Erythroblast (primary cell): ENCODE measurements at places on chromosomes 5 and 9.
A peak's percentile ranks its signal among the peaks of the same experiment; 100 is the strongest.

DNA sequence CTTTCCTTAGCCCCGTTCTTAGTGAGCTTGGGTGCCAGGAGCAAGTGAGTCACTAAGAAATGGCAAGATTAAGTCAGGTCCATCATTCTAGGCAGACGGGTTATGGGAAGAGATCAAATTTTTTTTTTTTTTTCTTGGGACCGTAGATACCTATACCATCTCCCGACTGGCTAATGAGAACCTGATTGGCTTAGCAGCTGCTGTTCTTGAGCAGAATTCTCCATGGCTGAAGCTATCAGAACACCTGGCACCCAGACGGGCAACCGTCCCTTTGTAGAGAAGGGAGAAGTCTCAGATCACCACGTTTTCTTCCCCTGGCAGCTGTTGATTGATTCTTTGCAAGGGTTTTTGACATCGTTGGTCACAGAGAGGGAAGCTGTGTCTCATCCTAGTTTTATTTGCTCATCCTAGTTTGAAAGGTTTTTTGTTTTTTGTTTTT is 78.6 kb downstream of the AOPEP start:
- DNase-seq = no peak

- no peak for DNase-seq
These were observed 67.9 kb downstream of the OSMR start for GRCh38 chr5:38913714-38914113.

DNA sequence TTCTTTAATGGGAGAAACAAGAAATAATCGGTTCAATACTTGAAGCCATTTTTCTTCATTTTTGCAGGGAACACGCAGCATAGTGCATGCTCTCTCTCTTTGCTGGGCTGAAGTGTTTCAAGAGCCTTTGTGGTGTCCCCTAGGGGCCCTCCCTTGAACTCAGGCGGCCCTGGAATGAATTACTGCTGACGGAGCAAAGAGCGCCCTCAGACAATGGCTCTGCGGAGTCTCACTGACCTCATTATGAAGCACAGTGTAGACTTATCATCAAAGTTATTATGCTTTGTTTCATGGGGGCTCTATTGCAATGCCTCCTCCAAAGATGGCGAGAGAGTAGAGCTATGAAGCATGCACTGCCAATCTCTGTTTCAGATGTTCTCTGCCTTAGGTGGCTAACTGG is 64.8 kb upstream of the ADCY2 start:
- no peak for DNase-seq

DNA sequence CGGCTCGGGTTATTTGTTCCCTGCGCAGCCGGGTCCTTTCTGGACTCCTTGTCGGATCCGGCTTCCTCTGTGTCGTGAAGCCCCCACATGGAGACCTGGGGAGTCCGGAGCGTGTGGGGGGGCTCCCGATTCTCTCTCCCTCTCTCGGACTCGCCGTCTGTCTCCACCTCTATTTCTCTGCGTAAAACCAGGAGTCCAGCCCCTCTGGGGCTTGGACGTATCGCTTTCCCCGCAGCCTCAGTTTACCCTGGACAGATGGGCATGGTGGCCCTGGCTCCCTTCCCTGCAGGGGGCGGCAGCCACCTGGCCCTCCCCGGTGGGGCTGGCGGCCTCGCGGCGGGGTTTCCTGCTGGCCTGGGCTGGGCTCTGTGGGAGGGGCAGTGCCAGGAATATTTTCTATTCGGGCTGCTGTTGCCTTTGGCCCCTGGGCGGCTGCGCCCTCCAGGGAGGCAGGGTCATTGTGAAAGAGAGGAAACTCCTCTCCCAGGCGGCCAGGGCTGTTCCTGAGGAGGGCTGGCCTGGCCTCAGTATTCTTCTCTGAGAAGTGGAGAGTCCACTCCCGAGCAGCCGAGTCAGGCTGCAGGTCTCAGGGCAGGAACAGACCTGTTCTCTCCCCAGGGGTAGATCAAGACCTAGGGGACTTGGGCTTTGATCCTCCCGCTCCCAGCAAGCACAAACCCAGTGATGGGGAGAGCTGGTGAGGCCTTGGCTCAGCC is 665 bp downstream of the ASS1 start:
- DNase-seq = no peak

- no peak for DNase-seq
These were observed 1.1 kb downstream of the ISL1 start for GRCh38 chr5:51384281-51384840.

DNA sequence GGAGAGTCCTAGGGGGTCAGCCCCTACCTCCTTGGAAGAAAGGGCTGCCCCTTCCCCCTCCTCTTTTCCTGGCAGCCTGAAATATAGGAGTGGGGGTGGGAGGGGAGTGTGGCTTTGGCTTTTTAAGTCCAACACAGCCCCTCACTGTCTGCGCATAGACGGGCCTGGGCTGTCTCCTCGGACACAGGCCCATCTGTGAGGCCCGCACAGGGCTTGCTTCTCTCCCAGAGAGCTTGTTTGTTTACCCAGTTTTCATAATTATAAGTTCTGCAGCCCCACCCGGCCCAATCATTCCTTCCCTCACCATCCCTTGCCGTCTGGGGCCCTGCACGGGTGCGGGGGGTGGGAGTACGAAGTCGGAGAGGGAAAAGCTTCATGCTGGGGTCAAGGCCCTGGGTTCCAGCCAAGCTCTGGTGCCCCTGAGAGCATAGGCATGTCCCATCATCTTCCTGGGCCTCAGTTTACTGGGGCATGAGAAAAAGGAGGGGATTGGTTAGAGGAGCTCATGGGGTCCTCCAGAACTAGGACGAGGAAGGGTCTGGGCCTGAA is 54.0 kb upstream of the STXBP1 start:
- DNase-seq = no peak

GRCh38 chr5:122730456-122730855 is 44.4 kb upstream of the SNX2 start:
- DNase-seq = no peak

- DNase-seq = no peak
These were observed 55.9 kb upstream of the UNC5A start for GRCh38 chr5:176754376-176754973.

DNA sequence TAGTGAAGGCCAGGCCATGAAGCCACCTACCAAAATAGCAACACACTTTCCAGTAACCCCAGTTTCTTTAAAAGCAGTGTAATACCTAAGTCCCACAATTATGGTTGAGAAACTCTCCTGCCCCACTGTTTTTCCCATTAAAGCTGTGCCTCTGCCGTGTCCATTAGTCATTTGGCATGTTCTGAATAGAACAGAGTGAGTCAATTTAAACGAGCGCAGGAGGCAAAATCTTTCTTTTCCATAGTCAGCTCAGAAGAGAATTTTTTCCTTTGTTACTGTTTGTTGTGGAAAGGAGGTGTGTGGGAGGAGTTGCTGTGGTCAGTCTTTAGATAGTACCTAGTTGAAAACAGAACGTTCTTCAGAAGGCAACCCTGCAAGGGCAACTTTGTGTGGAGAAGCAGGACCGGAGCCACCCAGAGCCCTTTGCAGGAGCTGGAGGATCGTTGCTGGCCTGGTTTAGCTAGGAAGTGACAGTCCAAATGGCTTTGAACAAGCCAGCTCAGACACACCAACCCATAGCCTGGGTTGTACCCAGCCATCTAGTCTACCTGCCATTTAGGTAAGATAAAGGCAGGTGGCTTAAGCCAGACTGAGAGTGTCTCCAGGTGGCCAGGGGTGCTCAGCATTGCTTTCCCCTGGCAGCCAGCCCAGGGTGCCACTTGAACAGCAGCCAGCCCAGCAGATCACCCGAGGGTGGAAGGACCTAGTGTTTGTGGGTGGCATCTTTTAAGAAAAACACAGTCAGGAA is 30.4 kb downstream of the GADD45G start:
- no peak for DNase-seq

GRCh38 chr5:1235379-1235778 is 10.2 kb downstream of the SLC6A18 start:
- DNase-seq = peak; percentile 60

DNA sequence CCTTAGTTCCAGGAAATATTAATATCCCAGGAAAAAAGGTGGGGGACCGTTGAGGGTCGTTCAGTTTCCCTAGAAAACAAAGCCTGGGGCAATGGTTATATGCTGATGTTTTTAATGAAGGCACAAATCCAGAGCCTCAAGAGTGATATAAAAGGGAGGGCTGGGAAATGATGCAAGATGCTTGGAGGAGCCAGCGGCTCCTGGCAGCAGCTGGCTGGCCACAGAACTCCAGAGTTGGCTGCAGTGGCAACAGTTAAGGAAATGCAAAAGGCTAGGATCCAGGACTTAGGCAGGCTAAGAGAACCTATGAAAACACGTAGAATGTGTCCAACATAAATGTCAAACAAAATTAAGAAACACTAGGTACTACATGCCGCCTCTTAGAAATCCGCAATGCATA is 31.0 kb upstream of the B4GALT1 start:
- DNase-seq = no peak

DNA sequence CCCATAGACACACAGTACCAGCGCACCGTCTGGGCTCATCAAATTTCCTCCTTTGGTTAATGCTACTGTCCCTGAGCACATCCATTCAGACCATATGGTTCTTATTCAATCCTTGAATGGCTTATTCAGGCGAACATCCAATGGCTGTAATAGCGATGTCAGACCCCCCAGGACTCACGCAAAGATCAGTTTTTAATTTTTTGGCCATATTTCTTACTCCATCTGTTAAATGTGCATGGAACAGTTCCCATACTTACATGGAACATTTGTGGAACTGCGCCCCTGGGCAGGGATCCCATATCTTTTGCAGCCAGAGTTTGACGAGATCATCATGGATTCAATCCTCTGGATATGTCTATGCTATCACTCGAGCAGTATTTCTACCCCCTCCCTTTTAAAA is 213.2 kb downstream of the ADAMTS6 start:
- DNase-seq = no peak

GRCh38 chr5:165360784-165361542 is 1855.5 kb downstream of the MAT2B start:
- no peak for DNase-seq
